ENCODE measurements at places on chromosomes 11 and 22.

DNA sequence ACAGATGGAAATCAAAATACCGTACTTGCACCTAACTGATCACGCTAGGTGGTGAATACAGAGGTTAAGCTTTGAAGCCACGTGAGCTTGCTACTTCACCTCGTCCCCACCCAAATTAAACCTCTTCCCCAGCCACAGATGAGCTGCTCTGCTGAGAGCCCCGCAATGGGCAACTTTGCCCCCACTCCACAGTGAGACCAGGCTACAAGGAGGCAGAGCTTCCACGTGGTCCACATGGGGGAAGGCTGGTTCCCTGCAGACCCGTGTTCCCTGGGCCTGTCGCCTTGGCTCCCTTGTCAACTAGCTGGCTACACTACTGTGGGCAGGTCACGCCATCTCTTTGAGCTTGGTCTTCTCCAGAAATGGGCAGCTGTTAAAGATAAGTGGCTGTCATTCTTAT is 10.9 kb downstream of the CD5 start:
- no peaks in the 10 kb centered on the region for H3K36me3 ChIP-seq
- H3K27ac ChIP-seq, result no peak overlapping the region
- DNase-seq, result no peak
- no peaks in the 10 kb centered on the region for H3K27me3 ChIP-seq
- H3K4me1 ChIP-seq, result no peaks in the 10 kb centered on the region

DNA sequence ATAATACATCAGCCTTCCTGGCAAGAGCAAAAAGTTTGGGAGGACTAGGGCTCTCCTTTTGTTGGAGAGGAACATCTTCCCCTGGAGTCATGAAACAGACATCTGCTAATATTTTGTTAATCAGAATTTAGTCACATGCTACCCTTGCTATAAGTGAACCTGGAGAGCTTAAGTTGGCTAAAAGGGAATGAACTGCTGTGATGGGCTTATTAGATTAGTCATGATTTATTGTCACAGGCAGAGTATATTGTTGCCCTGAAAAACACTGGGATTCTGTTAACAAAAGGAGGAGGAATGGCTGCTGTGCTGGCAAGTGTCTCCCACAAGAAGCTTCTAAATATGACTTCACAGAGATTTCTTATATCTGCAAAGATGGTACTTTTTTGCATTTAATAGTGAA is 16.0 kb downstream of the TCP11L1 start:
- no peak overlapping the region for H3K27ac ChIP-seq
- H3K27me3 ChIP-seq, result no peaks in the 10 kb centered on the region

- H3K27me3 ChIP-seq, result no peaks in the 10 kb centered on the region
- H3K4me1 ChIP-seq, result peaks cover 15% of the 10 kb centered on the region
- H3K27ac ChIP-seq, result no peak within 1 kb of the TSS
- no peak for DNase-seq
- H3K36me3 ChIP-seq, result no peaks in the 10 kb centered on the region
- H3K4me3 ChIP-seq, result peak within 1 kb of the TSS; percentile 47
Observed at GRCh38 chr22:30245985-30246813, at the start of gene LIF. TSS of gene LIF (minus strand) at chr22:30246759. CDS start at chr22:30246695, 64 bp downstream.

GRCh38 chr22:31154975-31155374 is 5.0 kb upstream of the RNF185 start:
- no peak overlapping the region for H3K27ac ChIP-seq
- H3K4me1 ChIP-seq, result no peaks in the 10 kb centered on the region
- DNase-seq, result no peak
- H3K27me3 ChIP-seq, result no peaks in the 10 kb centered on the region
- no peaks in the 10 kb centered on the region for H3K36me3 ChIP-seq

- H3K27ac ChIP-seq, result no peak overlapping the region
- peaks cover 10% of the 10 kb centered on the region for H3K27me3 ChIP-seq
Observed at GRCh38 chr11:118155776-118156530, 3.3 kb upstream of the SCN4B start.

- no peaks in the 10 kb centered on the region for H3K27me3 ChIP-seq
- no peak overlapping the region for H3K27ac ChIP-seq
- DNase-seq, result no peak
- no peak overlapping the region for H3K4me3 ChIP-seq
Observed at GRCh38 chr22:36211237-36211861, 9.7 kb upstream of the APOL4 start.

GRCh38 chr11:63547061-63547460 is 10.5 kb downstream of the PLAAT4 start:
- no peaks in the 10 kb centered on the region for H3K27me3 ChIP-seq
- no peak overlapping the region for H3K4me3 ChIP-seq
- no peak for DNase-seq
- no peak overlapping the region for H3K27ac ChIP-seq
- H3K36me3 ChIP-seq, result peaks cover 22% of the 10 kb centered on the region
- no peaks in the 10 kb centered on the region for H3K4me1 ChIP-seq

DNA sequence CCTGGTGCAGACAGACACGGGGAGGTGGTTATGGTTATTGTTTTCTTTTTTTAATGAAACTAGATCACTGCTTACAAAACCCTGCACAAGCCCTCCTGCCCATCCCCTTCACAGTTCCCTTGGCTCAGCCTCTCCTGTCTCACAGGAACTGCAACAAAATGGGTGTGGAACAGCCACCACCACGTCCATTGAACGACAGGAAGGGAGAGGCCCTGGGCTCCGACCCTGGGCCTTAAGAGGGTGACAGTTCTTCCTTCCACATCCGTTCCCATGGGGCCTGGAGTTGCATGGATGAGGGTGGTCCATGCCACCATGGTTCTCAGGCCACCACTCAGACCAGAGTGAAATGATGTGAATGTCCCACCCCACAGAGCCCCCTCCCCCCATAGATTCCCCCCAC is 15.7 kb downstream of the PRPF19 start:
- DNase-seq, result no peak
- H3K27me3 ChIP-seq, result no peaks in the 10 kb centered on the region
- H3K27ac ChIP-seq, result no peak overlapping the region
- H3K4me1 ChIP-seq, result no peaks in the 10 kb centered on the region
- peaks cover 48% of the 10 kb centered on the region for H3K36me3 ChIP-seq

DNA sequence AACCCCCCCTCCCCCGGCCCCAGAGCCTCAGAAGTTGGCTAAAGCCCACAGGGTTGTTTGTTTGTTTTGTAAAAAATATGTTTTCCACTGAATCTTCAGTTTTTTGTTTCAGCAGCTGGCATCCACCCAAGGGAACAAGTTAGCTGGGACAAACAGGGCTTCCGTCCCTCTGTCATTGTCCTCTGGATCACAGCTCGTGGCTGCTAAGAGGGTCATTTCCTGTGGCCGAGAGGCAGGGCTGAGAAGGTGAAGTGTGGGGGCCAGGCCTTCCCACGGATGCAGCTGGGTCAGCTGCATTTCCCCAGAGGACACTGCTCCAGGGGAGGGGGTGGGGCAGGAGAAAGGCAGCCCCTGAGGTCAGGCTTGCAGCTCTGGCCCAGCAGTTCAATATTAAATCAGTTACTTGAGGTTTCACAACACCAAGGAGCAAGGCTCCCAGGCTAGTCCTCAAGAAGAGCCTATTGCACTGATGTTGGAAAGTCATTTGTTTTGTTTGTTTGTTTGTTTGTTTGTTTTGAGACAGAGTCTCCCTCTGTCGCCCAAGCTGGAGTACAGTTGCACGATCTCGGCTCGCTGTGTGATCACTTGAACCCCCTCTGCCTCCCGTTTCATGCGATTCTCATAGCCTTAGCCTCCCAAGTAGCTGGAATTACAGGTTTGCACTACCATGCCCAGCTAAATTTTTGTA is 34.4 kb upstream of the SMTN start:
- H3K27me3 ChIP-seq, result no peaks in the 10 kb centered on the region
- H3K27ac ChIP-seq, result no peak overlapping the region
- no peaks in the 10 kb centered on the region for H3K4me1 ChIP-seq
- no peak overlapping the region for H3K4me3 ChIP-seq

DNA sequence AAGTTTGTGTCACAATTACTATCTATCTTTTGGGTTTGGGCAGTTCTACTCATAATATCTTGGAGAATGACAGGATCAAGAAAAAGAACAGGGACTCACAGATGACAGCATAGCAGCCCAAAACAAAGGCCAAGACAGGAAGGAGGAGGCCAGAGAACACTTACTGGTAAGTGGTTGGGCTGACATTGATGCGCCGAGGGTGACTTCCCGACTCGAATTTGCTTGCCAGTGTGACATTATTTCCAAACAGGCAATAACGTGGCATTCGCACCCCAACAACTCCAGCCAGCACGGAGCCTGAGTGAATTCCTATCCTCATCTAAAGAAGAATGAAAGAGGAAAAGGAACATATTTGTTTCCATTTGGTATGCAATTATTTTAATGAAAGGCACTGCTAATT is 309.9 kb downstream of the GUCY1A2 start:
- H3K36me3 ChIP-seq, result no peaks in the 10 kb centered on the region
- H3K27me3 ChIP-seq, result no peaks in the 10 kb centered on the region
- no peak overlapping the region for H3K4me3 ChIP-seq
- no peak for DNase-seq
- no peak overlapping the region for H3K27ac ChIP-seq

- peak within 1 kb of the TSS; percentile 77 for H3K4me3 ChIP-seq
- DNase-seq, result peak; percentile 90
- no peaks in the 10 kb centered on the region for H3K36me3 ChIP-seq
Observed at GRCh38 chr11:68121067-68121899, at the start of gene CHKA. TSS of gene CHKA (minus strand) at chr11:68121388. CDS start at chr11:68121177, 211 bp downstream.

- no peak for DNase-seq
- H3K36me3 ChIP-seq, result no peaks in the 10 kb centered on the region
- peaks cover 19% of the 10 kb centered on the region for H3K27me3 ChIP-seq
- H3K4me3 ChIP-seq, result peak overlapping the region; percentile 55
- H3K4me1 ChIP-seq, result peaks cover 30% of the 10 kb centered on the region
Observed at GRCh38 chr11:43579919-43580276, 100.6 kb upstream of the HSD17B12 start.

DNA sequence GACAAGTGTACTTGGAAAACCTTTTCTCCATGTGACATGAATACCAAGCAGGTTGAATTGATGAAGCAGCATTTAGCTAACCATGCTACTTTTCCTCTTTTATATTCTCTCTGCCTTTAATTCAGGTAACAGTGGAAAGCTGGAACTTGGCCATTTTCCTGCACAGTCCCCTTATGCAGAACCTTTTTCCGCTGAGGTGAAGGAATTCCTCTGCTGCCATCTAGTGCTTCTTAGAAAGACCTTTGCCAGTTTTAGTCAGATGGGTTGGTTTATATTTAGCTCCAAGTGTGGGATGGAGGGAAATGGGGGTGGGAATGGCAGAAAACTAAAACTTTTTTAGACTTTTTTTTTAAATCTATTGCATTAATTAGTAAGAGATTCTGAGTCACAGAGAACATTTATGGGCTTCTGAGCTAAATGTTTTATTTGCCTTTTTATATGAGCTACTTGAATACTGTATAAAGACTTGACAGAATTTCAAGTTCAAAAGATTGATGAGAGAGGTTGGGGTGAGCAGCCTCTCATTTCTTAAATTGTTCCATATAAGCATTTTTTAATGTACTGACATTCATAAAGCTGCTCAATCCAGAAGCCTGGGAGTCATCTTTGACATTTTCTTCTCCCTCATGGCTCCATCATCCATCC is 153.9 kb upstream of the ZC3H12C start:
- no peaks in the 10 kb centered on the region for H3K36me3 ChIP-seq
- H3K27ac ChIP-seq, result no peak overlapping the region
- DNase-seq, result no peak
- no peak overlapping the region for H3K4me3 ChIP-seq
- H3K4me1 ChIP-seq, result no peaks in the 10 kb centered on the region
- H3K27me3 ChIP-seq, result no peaks in the 10 kb centered on the region

DNA sequence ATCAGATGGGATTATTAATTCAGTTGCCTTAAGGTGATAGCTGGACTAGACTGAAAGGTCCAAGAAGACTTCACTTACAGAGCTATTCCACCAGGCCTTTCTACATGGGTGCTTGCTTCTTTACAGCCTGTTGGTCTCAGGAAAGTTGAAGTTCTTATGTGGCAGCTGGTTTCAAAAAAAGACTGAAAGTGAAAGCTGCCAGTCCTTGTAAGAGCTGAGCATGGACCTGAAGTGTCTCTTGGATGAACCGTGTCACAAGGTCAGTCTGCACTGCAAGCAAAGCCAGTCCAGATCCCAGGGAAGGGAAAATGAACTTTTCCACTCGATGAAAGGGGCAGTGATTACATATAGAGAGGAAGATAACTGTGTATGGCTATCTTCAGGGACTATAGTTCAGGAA is 201.5 kb upstream of the LUZP2 start:
- no peak overlapping the region for H3K4me3 ChIP-seq
- no peak overlapping the region for H3K27ac ChIP-seq
- DNase-seq, result no peak
- H3K36me3 ChIP-seq, result no peaks in the 10 kb centered on the region
- no peaks in the 10 kb centered on the region for H3K27me3 ChIP-seq
- H3K4me1 ChIP-seq, result no peaks in the 10 kb centered on the region

- peaks cover 2% of the 10 kb centered on the region for H3K36me3 ChIP-seq
- no peak overlapping the region for H3K27ac ChIP-seq
- no peaks in the 10 kb centered on the region for H3K4me1 ChIP-seq
- no peak overlapping the region for H3K4me3 ChIP-seq
- H3K27me3 ChIP-seq, result no peaks in the 10 kb centered on the region
Observed at GRCh38 chr11:124970925-124971324, 16.9 kb downstream of the CCDC15 start.

GRCh38 chr11:64007629-64008282 is 21.5 kb downstream of the OTUB1 start:
- DNase-seq, result peak; percentile 70
- no peak overlapping the region for H3K4me3 ChIP-seq
- no peaks in the 10 kb centered on the region for H3K36me3 ChIP-seq
- peaks cover 3% of the 10 kb centered on the region for H3K4me1 ChIP-seq

DNA sequence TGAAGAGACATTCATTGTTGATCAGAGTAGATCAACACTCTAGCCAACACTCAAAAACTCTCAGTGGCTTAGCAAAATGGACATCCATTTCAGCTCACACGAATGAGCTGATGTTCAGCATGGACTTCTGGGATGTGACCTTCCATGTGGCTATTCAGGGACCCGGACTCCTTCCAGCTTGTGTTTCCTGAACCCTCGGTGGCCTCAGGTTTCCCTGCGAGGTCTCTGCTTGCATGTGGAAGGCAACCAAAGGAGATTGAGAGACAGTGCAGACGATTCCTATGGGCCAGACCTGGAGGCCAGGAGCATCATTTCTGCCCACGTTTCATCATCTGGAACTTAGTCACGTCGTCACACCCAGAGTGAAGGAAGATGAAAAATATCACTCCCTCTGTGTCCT is 1137.4 kb downstream of the TBC1D22A start:
- no peak for DNase-seq
- no peaks in the 10 kb centered on the region for H3K36me3 ChIP-seq
- H3K4me1 ChIP-seq, result no peaks in the 10 kb centered on the region
- no peak overlapping the region for H3K27ac ChIP-seq
- no peak overlapping the region for H3K4me3 ChIP-seq
- H3K27me3 ChIP-seq, result peaks cover 3% of the 10 kb centered on the region
